ENCODE measurements at places on chromosomes 3 and 15.

DNA sequence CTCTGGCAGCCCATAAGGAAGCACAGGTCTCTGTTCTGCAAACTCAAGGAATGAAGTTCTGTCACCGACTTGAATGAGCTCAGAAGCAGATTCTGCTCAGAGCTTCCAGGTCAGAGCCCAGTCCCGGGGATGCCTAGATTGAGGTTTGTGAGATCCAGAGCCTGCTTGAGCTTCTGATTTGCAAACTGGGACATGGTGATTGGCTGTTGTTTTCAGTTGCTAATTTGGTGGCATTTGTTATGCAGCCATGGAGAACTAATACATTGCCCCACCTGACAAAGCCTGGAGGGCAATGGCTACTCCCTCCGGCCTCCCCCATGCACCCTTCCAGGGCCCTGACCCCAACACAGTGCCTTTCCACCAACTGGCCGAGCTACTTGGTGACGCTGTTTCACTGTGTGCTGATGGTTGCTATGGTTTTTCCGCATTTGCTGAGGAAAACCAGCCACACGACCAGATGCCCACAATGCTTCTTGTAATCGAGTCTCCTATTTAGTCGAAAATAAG lies 379.5 kb upstream of the ATP10A start:
- DNase-seq: no peak

DNA sequence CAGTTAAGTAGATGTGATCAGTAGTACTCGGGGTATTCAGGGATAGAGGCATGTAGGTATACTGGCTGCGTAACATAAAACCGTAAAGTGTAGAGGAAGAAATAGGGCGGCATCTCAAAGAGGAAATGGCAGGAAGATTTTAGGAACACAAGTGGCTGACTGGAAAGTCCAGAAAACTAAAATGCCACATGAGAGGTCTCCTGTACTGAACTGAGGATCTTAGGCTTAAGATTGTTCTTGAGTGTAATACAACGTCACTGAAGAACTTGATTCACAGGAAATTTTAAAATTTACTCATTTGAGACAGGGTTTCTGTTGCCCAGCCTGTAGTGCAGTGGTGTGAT lies 2.3 kb upstream of the LMLN start:
- DNase-seq: no peak

- DNase-seq: no peak
Measured at GRCh38 chr3:37129871-37130270, 44.5 kb downstream of the LRRFIP2 start.

GRCh38 chr3:113839551-113839950 lies 963 bp downstream of the GRAMD1C start:
- DNase-seq: no peak

- DNase-seq: no peak
Measured at GRCh38 chr3:29152379-29152778, 128.5 kb upstream of the RBMS3 start.

DNA sequence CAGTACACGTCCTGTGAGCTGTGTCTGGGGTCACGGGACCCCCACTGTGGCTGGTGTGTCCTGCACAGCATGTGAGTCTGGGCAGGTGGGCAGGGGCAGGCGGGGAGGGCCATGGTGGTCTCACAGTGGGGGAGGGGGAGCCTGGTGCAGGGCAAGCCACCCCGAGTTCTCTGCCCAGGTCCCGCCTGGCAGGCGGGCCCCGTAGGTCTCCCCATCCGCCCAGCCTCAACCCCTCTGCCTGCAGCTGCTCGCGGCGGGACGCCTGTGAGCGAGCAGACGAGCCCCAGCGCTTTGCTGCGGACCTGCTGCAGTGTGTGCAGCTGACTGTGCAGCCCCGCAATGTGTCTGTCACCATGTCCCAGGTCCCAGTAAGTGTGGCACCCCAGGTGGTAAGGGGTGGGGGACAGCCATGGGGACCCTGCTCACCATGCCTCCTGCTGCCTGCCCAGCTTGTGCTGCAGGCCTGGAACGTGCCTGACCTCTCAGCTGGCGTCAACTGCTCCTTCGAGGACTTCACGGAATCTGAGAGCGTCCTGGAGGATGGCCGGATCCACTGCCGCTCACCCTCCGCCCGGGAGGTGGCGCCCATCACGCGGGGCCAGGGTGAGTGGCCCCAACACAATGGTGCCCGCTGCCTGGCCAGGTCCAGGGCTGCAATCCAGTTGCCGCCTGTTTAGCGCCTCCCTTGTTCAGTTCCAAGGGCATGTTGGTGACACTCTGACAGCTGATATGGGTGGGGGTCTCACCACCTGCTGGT lies 21.9 kb downstream of the PLXNA1 start:
- no peak for DNase-seq

DNA sequence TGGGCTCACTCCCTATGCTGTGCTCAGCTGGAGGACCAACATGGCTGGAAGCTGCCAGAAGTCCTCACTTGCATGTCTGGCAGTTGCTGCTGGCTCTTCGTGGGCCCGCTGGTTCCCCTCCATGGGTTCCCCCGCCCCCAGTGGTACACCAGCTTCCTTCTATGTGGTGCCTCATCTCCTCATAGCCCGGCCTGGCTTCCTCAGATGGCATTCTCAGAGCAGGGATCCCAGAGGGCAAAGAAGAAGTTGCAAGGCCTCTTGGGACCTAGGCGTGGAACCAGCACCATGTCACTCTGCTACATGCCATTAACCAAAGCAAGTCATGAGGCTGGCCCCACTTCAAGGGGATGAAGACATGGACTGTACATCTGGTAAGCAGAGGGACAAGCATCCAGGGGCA lies 2.9 kb upstream of the CFAP92 start:
- DNase-seq: no peak

DNA sequence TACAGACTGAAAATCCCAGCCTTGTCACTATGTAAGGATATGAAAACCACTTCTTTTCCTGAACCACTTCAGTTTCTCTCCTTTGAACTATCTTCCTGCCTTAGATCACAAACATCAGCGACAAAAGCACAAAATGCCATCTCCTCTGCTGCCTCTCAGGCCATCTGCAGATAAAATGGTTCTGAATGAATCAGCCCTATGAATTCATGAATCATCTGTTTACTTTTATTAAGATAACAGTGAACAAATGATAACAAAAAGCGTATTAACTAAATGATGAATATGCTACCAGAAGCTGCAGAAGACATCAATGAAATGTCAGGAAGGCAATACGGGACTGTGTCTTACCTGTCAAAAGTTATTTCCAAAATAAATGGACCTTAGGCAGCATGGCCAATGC lies 928.1 kb downstream of the ROBO1 start:
- no peak for DNase-seq

GRCh38 chr15:43403616-43404015 lies 32.7 kb downstream of the TUBGCP4 start:
- no peak for DNase-seq

DNA sequence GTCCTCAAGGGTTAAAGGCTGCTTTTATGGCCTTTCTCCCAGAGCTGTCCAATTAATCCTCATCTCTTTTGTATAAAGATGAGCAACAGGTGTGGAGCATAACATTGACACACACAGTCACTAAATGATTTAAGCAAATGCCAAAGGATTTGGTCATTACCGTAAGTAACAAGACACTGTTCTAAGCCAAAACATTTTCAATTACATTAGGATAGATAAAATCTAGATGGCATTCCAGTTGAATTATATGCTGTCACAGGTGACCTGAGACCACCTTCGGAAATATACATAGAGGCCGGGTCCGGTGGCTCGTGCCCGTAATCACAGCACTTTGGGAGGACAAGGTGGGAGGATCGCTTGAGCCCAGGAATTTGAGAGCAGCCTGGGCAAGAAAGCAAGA lies 105.3 kb upstream of the UBE3A start:
- DNase-seq: no peak

DNA sequence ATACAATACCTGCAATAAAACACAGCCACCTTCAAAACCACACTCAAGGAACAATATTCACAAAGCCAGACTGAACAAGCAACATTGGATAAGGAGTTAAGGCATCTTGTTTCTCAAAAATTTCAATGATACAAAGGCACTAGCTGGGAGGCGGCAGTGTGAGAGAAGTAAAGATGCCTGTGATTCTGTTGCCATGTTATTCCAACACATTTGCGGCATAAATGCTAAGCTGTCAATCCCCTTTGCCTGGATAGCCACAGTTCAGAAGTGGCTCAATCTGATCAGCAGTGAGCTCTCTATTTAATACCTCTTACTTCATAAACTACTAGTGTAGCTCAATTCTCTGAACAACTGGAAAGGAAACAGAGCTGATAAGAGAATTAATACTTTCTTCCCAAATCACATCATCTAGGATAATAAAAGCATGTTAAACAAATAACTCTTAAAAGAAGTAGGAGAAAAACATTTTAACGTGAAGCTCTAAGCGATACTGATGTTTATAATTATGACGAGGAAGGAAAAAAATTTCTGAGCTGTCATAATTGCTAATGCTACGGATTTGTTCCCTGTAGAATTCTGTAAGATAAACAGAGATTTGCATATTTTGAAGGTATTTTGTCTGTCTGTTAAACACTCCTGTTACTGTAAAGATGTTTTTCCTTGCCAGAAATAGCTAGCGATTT lies 358.4 kb downstream of the FOXP1 start:
- DNase-seq: no peak

DNA sequence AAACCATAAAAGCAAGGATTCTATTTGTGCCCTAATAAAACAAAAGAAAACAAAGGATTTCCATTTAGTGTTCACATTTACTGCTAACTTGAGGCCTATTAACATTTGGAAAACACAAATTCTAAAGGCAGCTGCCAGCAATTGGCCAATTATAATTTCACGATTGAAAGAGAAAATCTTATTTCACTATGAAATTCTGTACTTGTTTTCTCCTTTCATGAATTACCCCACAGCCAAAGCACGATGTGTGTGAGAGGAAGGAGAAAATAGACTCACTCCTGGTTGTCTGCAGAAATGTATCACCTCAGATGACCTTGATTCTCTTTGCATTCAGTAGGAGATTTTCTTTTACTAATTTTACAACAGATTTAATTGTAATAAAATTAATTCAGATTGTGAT lies 242.8 kb upstream of the GBE1 start:
- no peak for DNase-seq

- DNase-seq: peak; percentile 4
Measured at GRCh38 chr15:32029862-32030781, at the start of gene CHRNA7. CHRNA7 (plus strand) TSS chr15:32030515; CDS start chr15:32030595, 80 bp downstream.

DNA sequence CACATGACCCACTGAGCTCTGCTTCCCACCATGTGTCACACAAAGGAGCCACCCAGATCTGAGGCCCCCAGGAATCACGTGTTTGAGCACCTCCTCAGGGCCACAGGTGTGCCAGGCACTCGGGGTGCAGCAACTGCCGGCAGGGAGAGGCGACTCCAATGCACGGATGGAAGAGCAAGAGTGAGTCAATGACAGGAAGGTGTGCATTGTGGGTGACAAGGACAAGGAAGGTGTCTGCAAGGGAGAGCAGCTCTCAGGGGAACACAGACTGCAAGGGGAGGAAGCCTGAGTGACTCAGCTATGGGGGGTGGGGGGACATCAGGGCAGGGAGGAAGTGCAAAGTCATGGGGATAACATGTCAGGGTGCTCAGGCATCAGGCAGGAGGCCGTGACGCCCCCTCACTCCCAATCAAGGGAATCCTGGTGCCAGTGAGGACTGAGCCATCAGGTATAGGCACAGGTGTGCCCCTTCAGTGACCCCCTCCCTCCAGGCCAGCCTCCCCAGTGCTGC lies 67.4 kb downstream of the NUP210 start:
- DNase-seq: no peak

DNA sequence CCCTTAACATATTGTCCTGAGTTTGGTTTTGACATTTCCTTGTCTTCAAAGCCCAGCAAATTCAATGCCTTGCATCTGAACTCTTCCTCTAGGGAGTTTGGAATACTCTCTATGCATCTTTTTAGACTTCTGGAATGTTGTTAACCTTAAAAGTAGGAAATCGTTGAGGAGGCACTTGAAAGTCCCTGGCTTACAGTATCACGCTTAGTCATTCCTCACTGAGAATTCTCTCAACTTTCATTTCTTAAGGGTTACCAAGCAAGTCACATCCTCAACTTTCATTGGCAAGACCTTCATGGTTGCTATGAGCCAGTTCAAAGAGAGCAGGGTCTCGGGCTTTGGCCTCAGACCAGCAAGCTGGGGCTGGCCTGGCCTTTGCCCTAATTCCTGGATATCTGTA lies 89.9 kb downstream of the ASB7 start:
- no peak for DNase-seq

- DNase-seq: no peak
Measured at GRCh38 chr3:29456901-29457300, 176.0 kb downstream of the RBMS3 start.

- DNase-seq: no peak
Measured at GRCh38 chr3:73381551-73381950, 243.2 kb downstream of the PDZRN3 start.

DNA sequence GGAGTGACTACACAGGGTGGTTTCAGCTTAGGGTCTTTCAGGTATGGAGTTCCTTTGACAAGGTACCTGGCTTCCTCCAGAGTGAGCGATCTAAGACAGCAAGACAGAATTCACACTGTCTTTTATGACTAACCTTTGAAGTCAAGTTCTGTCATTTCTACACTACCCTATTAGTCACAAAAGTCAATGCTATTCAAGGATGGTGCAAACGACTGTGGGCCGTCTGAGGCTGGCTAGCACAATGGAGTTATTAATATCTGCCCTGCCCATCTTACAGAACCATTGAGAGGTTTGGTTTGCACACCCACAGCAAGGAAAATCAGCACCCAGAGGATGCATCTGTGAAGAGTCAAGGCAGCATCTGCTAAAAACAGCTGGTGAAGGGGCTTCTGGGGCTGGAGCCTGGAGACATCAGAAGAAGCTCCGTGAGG lies 62.9 kb upstream of the XCR1 start:
- no peak for DNase-seq

DNA sequence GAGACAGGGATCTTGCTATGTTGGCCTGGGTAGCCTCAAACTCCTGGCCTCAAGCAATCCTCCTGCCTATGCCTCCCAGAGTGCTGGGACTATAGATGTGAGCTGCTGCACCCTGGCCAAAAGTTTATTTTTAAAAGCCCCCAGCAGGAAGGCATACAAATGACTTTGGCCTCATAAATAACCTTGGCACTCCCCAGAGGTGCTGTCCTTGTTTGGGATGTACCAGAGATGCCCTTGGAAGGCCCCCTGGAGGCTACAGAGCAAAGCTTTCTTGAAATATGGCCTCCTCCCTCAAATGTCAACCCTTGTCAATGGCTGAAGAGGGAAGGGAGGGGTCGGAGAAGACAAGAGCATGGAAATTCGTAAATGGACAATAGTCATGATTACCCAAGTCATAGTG lies 14.0 kb upstream of the RTP3 start:
- no peak for DNase-seq

Measured in stimulated activated naive B cell treated with anti-CD40 and anti-IgM and Interleukin-4, amounts not matched to agents 10 μg/mL and 1 μg/mL and 100 μg/mL, for 72 hours (primary cell).